Vein endothelial cell (primary cell): ENCODE measurements at places on chromosomes 6 and 20. TPM values are rescaled to one million over a fixed set of nuclear protein-coding genes. Genes with fewer than 3 reads are reported as not detected.

CRISP3 gene
- not detected in 2 replicates for total RNA-seq

TUBB1 gene
- total RNA-seq: not detected in 2 replicates

PHACTR2 gene
- total RNA-seq: 243 and 313 TPM in 2 replicates

CD24 gene
- total RNA-seq: 2.3 and 6.5 TPM in 2 replicates

NELFCD gene
- total RNA-seq: 48.3 and 67.6 TPM in 2 replicates

EYS gene
- total RNA-seq: under 0.01 and 3.2 TPM in 2 replicates

C6orf132 gene
- 0.38 and 0.65 TPM in 2 replicates for total RNA-seq

VAPB gene
- total RNA-seq: 16.3 and 17.4 TPM in 2 replicates

OR2H1 gene
- total RNA-seq: not detected in 2 replicates

OR2H2 gene
- total RNA-seq: not detected in 2 replicates

PRSS16 gene
- not detected in 2 replicates for total RNA-seq

C6orf141 gene
- 30.7 and 34.2 TPM in 2 replicates for total RNA-seq

LYRM4 gene
- total RNA-seq: 19.0 and 21.2 TPM in 2 replicates

CCN2 gene
- 749 and 1,026 TPM in 2 replicates for total RNA-seq

PROKR2 gene
- not detected in 2 replicates for total RNA-seq

RAE1 gene
- total RNA-seq: 30.1 and 36.9 TPM in 2 replicates

SLC35F1 gene
- under 0.01 TPM in 1 of 2 replicates, not detected in the other for total RNA-seq

PRR3 gene
- 6.4 and 8.8 TPM in 2 replicates for total RNA-seq

TRIM10 gene
- total RNA-seq: not detected in 2 replicates

POFUT1 gene
- total RNA-seq: 42.6 and 52.3 TPM in 2 replicates

ZNF334 gene
- total RNA-seq: under 0.01 and 0.48 TPM in 2 replicates

MLIP gene
- 10.1 and 18.7 TPM in 2 replicates for total RNA-seq

KCTD20 gene
- total RNA-seq: 78.7 and 90.8 TPM in 2 replicates

BHLHE23 gene
- total RNA-seq: not detected in 2 replicates

OTOR gene
- not detected in 2 replicates for total RNA-seq

SCRT2 gene
- not detected in 2 replicates for total RNA-seq

TNXB gene
- total RNA-seq: 2.1 and 4.2 TPM in 2 replicates

STX11 gene
- 9.6 and 9.8 TPM in 2 replicates for total RNA-seq

SLC35D3 gene
- not detected in 2 replicates for total RNA-seq

HDAC2 gene
- total RNA-seq: 75.8 and 79.8 TPM in 2 replicates

EFCAB8 gene
- under 0.01 TPM in 2 replicates for total RNA-seq

HIVEP2 gene
- total RNA-seq: 4.9 and 15.4 TPM in 2 replicates

GMEB2 gene
- total RNA-seq: 10.8 and 12.4 TPM in 2 replicates

PRKN gene
- total RNA-seq: 0.76 and 1.6 TPM in 2 replicates

SPAG4 gene
- 6.9 and 17.0 TPM in 2 replicates for total RNA-seq
